ENCODE measurements at places on chromosomes 6 and 20.

- DNase-seq: no peak
Observed at GRCh38 chr6:17389274-17389847, 4.0 kb upstream of the CAP2 start.

DNA sequence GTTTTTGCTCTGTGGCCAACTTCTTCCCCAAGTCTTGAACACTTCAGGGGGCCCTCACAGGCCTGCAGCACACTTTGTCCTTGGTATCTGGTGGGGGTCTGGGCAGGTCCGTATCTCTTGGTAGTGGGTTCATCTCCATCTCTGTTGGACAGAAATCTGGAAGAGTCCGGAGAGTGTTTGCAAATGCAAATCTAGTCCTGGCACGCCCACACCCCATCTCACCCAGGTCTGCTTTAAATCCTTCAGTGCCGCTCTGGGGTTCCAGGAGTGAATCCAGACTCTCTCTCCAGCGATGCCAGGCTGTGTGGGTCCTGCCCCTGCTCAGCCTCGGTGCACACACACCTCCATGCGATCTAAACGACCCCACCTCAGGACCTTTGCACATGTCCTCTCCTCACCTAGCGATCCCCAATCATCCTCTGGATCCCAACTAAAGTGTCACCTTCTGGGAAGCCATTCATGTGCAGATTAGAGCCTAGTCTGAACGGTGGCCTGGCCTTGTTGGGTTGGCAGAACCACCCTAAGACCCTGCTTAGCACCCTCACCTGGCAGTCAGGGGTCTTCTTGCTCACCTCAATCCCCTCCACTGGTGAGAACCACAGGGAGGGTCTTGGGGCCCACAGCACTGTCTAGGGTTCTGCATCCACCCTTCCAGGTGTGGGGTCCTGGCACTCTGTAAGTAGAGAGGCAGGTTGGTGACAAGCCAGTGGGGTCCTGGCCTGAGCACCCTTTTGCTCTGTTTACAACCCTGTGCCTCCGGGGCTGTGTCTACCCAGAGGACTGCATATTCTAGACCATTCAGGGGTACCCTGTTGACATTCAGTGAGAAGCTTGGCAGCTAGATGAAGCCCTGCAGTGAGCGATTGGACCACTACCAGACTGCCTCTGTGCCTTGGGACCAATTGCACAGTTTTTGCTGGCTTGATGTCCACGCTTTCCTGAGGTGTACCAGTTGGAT, 100.8 kb downstream of the SYCP2 start:
- DNase-seq: no peak

DNA sequence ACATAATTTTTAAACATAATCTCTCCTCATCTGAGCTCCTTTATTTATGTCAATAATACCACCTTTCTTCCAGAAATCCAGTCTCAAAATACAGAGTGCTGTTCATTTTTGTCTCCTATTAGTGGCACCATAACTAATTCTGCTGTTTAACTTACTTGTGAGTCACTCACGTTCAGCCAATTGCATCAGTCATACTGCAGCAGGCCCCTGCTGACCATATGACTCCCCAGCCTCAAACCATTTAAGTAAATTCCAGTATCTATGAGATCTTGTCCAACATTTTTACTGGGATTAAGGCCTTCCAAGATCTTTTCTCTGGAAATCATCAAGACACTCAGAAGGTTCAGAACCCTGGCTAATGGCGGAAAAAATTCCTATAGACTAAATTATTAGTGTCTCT, 982.2 kb upstream of the MAP3K7 start:
- no peak for DNase-seq

- DNase-seq: no peak
Observed at GRCh38 chr6:155106456-155107115, 111.5 kb downstream of the TIAM2 start.

DNA sequence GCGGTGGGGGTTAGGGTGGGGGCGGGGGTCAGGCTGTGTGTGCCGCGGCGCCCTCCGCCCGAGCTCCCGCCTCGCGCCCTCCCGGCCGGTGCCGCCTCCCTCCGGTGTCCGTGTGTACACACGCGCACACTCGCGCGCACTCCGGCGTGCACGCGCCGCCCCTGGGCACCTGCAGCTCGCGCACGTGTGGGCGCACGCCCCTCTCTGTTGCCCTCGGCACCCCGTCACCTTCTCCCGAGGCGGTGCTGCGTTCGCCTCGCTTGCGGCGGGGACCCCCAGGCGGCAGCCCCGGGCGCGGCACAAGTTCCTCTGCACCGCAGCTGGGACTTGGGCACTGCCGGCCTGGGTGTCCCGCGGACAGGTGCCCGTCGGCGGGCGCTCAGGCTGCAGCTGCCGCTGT, 525 bp downstream of the MACROD2 start:
- DNase-seq: peak; percentile 45

DNA sequence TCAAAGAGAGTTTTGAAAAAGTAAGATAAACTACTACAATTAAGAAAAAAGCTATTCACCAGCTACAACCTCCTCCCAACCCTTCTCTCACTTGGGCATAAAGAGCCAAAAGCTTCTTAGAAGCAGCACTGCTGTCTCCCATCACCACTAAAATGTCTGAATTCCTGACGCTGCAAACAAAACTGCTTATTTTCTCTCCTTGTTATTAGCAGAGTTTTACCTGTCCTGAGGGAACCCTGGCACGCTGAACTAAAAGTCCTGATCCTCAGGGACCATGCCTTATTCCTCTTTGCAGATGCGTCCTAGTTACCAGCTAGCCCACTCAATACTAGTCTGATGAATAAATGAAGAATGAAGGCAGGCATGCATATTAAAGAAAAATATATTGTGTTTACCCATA, 1.1 kb downstream of the HACE1 start:
- no peak for DNase-seq

DNA sequence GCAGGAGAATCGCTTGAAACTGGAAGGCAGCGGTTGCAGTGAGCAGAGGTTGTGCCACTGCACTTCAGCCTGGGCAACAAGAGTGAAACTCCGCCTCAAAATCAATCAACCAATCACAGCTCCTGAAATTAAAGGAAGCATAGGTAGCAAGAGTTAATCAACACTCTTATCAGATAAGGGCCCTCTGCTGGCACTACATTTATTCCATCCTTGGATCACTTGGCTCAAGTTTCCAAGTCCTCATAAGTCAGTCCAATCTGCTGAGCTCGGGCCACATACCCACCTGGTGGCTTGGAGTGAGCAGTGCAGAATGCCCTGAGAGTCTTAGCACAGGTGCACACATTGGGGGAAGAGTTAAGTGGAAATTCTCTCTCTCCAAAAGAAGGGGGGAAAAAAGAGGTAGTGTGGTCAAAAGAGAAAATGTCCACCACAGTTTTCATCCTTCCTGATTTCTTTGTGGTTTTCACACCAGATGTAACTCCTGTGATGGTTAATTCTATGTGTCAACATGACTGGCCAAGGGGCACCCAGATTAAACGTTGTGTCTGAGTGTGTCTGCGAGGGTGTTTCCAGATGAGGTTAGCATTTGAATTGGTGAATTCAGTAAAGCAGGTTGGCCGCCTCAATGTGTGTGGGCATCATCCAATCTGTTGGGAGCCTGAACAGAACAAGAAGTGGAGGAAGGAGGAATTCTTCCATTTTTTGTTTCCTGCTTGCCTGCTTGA, 14.2 kb upstream of the FAM8A1 start:
- DNase-seq: no peak

DNA sequence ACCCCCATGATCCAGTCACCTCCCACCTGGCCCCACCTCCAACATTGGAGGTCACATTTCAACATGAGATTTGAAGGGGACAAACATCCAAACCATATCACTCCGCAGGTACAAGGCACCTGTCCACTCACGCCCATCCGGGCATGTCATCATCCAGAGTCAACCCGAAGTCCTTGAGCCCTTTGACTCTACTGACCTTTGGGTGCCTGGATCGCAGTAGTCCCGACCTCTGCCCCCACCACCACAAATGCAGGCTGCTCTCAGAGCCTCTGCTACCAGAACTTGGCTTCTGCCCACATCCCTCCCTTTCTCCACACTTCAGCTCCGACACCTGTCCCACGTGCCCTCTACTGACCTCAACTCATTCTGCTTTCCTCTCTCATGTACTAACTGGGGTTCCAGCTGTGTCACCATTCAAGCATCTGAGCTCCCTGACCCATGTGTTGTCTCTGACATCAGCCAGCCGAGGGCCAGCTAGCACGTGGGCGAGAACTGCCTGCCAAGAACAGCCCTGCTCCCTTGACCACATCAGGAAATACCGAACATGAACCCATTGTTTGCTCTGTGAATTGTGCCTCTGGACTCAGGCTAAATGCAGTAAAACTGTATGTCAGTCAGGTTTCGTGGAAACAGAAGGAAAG, 498.3 kb upstream of the SULF2 start:
- DNase-seq: no peak

- DNase-seq: peak; percentile 74
Observed at GRCh38 chr6:44078827-44079671, 48.2 kb downstream of the MRPL14 start.

- DNase-seq: no peak
Observed at GRCh38 chr20:60481743-60482133, 523.5 kb downstream of the CDH26 start.

- DNase-seq: no peak
Observed at GRCh38 chr20:61753316-61753942, 312.3 kb downstream of the TAF4 start.

DNA sequence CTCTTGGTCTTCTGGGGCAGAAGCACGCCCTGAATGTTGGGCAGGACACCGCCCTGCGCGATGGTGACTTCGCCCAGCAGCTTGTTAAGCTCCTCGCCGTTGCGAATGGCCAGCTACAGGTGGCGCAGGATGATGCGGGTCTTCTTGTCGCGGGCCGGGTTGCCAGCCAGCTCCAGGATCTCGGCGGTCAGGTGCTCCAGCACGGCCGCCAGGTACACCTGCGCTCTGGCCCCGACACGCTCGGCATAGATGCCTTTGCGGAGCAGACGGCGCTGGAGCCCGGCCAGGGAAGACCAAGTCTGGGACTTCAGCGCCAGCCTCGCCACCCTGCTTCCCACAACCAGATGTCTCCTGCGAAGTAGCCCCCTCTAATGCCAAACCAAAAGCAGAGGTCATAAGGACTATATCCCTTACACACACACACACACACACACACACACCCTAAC, 8.0 kb upstream of the SLC17A3 start:
- DNase-seq: no peak

DNA sequence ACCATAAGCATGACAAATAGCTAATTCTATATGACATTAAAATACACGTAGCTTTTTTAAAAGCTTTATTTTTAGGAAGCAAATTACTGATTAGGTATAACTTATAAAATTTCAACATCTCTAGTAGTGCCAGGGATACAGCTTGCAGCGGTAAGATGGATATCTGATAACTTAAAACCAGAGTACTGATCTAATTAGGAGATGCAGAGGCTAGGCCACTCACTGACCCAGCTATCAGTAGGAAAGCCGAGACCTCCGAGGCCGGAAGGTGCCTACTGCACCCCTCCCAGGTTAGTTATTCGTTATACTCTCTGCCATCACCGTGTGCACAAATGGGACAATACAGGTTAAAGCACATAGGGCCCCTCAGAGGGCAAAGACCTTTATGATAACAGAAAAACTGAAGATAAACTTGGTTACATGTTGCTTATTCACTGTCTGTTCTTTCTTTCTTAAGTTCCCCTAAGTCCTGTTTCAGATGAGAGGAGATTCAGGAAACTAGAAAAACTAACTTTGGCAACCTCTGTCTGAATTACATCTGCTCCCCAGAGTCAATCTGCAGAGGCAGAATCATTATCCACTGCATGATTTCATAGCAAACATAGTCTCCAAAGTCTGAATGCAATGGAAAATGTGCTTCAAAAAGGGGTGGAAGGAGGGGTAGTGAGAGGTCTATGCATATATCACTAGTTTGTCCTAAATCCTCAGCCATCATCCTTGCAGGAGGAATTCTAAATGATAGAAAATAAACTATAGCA, 60.8 kb downstream of the RIPOR2 start:
- no peak for DNase-seq
